Right kidney (tissue), 9 donors: ENCODE measurements at places on chromosomes 4 and X.

- DNase-seq = no peak
Measured at GRCh38 chrX:22345884-22346283, 73.2 kb downstream of the CBLL2 start.

- no peak for DNase-seq
Measured at GRCh38 chrX:133402830-133403625, 12.3 kb downstream of the GPC4 start.

DNA sequence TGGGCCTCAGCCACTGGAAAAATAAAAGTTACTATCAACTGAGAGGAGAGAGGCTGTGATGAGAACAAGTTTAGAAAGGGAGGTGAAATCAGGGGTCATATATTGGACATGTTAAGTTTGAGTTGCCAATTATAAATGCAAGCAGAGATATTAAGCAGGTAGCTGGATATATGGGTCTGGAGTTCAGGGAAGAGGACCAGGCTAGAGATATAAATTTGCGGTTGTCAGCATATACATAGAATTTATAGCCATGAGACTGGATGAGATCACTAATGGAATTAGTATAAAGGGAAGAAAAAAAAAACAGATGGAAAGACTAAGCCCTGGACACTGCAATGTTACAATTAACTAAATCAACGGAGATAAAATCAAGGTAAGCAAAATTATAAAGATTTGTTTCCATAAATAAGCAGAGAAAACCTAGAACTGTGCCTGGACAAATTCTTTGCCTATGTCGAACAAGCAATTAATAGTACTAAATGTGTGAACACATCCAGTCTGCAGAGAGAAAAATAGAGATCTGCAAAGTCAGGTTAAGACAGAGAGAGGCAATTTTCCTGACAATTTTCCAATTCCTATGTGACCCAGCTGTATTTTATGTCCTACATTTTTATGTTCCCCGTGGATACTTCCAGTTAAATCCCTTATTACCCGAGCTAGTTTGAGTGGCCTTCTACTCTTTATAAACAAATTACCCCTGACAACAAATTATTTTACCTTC, 265.4 kb downstream of the GASK1B start:
- DNase-seq = no peak

- peak; percentile 88 for DNase-seq
Measured at GRCh38 chr4:77862478-77863216, at the start of gene MRPL1. TSS of gene MRPL1 (plus strand) at chr4:77862830. CDS start at chr4:77862849, 19 bp downstream.

- DNase-seq = no peak
Measured at GRCh38 chrX:30261012-30261411, 14.1 kb downstream of the MAGEB1 start.
